ENCODE measurements at places on chromosomes 13 and 19. TPM values are rescaled to one million over a fixed set of nuclear protein-coding genes. Genes with fewer than 3 reads are reported as not detected.

PRRG2 gene
- 0.73 TPM for total RNA-seq

LRFN3 gene
- 18.1 TPM for total RNA-seq

MYO1F gene
- 0.17 TPM for total RNA-seq

CD22 gene
- 0.90 TPM for total RNA-seq

ZNF221 gene
- 0.23 TPM for total RNA-seq

UBE2L5 gene
- total RNA-seq = not detected

All from A549 treated with CpdA at 1 μM for 4 hours (cell line).